ENCODE measurements at places on chromosomes 12 and 14.

DNA sequence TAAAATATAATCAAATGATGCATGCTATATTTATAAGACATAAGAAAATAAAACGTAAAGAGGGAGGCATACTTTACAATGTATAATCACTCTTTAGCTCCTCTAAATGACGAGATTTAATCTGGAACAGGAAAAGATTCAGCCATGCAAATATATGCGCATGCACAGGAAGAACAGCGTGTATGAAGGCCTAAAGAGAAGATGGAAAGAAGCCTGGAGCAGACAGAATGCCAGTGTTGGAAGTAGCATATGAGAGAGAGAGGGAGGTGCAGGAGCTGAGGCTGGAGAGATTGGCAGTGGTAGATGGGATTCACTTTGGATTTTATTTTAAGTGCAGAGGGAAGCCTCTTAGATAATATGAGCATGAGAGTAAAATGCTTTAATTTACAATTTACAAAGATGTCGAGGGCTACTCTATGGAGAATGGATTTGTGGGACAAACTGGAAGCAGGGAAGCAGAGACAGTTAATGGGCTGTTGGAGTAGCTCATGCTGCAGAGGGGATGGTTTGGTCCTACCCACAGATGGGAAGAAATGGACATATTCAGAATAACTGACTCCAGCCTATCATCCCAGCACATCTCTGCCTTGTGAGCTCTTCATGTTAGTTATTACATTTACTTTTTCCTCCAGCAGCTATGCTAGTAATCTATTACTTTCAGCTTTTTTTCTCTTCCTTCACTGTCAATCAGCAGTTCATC lies 411.1 kb downstream of the TMTC2 start:
- no peak for DNase-seq

- no peak for DNase-seq
Measured at GRCh38 chr12:42422785-42423184, 96.8 kb downstream of the PPHLN1 start.

DNA sequence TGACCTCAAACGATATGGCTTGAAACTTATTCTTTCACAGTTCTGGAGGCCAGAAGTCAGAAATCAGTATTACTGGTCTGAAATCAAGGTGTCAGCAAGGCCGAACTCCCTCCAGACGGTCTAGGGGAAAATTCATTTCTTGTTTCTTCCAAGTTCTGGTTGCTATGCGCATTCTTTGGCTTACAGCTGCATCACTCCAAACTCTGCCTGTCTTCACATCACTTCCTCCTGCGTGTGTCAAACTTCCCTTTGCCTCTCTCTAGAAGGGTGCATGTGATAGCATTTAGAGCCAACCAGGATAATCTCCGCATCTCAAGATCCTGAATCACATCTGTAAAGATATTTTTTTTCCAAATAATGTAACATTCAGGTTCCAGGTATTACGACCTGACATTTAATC lies 62.8 kb downstream of the DENND5B start:
- no peak for DNase-seq

DNA sequence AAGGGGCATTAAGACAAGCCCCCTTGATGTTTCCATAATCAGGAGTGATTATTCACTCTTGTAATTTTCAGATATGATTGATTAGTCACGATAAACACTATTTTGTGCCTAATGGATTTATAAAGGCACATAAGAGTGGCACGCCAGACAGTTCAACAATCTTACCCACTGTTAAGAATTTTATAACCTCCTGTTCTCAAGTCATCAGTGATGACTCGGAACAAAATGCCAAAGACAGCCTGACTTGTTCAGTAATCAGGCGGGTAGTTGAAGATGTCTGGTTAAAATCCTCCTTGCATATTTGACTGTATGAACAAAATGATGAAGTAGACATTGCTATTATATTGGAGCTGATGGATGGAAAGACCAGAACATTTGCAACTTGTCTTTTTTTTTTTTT lies 212.1 kb upstream of the RMST start:
- DNase-seq: no peak

- DNase-seq: no peak
Measured at GRCh38 chr14:105529319-105529568, 2.9 kb downstream of the TMEM121 start.

DNA sequence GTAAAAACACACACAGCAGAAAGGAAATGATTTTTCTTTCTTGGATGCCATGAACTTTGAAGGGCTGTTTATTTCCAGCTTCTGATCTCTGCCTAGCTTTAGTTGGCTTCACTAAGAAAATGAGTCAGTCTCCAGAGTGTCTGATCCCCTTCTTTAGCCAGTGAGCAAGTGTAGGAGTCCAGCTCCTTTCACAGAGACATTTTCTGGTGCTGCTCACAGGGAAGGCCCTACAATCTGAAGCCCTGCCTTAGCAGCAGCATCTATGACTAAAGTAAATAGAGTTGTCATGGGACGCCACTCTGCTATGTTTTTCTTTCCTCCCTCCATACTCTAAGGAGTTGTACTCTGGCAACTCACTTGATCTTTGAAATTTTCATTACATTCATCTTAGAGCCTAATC lies 103.5 kb downstream of the RPAP3 start:
- peak; percentile 74 for DNase-seq

- no peak for DNase-seq
Measured at GRCh38 chr12:8770499-8770898, 51.9 kb upstream of the A2ML1 start.

GRCh38 chr12:4506430-4506829 lies 32.3 kb upstream of the RAD51AP1 start:
- no peak for DNase-seq

DNA sequence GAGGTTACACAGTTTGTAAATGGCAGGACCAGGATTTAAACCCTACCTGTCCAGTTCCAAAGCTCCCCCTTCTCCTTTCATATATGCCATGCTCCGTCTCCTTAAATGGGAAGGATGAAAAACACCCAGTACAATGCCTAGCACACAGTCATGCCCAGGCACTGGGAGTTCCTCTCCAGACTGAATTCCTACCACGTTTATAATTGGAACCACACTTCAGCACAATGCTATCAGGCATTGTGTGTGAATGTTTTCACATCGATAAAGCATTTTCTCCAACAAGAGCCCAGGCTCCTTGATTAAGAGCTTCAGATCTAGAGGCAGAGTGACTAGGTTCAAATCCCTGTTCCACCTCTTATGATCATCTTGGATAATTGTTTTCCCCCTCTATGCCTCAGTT lies 2.7 kb upstream of the NUAK1 start:
- no peak for DNase-seq

DNA sequence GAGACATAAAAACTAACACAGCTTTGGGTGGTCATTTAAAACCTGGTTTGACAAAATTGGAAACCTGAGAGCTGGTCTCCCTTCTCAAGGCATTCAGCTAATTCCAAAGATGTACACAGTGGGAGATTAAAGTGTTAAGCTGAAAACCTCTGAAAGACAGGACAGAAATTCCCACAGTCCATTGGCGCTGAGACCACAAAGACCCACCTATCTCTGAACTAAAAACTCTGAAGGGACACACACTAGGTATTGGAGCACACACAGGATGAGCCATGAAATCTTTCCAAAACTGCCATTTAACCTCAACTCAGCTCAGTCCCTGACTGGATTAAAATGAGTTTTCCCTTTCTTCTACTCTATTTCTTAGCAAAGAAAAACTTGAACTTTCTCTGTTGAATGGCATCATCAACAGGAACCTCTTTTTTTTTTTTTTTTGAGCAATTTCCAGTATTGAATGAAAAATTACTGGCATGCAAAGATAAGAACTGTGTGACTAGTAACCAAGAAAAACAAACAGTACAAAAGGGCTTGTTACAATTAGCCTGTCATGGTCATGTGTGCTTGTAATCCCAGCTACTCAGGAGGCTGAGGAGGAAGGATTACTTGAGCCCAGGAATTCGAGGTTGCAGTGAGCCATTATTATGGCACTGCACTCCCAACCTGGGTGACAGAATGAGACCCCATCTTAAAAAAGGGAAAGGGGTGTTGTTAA lies 82.4 kb downstream of the IPO8 start:
- DNase-seq: peak; percentile 17

- DNase-seq: peak; percentile 42
Measured at GRCh38 chr12:88469154-88469553, 111.1 kb downstream of the KITLG start.

GRCh38 chr12:47408171-47408871 lies 297.5 kb downstream of the RPAP3 start:
- no peak for DNase-seq

- DNase-seq: no peak
Measured at GRCh38 chr14:33780035-33780434, 170.8 kb downstream of the EGLN3 start.

GRCh38 chr14:50964683-50965390 lies 20.6 kb upstream of the PYGL start:
- peak; percentile 95 for DNase-seq

DNA sequence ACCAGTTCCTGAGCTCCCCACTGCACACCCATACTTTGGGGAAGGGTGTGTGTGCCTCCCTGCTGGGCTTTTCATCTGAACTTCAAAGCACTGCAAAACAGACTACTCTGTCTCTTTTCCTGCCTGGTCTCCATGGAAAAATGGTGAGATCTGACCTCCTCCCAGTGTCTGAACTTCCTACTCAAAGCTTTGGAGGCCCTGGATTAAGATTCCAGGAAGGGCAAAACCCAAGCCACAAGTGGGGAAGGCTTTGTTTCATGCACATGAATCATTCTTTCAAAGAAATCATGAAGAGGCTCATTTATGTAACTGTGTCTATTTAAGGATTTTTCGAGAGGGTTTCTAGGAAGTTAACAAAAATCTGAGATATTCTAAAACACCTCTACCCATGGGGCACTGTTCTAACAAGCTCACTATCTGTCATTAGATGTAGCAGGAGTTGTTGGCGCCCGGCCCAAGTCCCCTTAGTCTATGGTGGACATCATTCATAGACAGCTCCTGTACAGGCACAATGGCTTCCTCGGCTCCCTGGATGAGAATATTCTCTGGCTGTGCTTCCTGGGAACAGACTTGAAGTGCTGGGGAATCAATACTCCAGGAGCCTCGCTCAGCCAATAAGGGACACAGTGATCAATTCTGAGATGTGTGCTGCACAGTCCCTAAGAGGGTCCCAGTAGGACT lies 224.0 kb downstream of the KTN1 start:
- DNase-seq: peak; percentile 62

DNA sequence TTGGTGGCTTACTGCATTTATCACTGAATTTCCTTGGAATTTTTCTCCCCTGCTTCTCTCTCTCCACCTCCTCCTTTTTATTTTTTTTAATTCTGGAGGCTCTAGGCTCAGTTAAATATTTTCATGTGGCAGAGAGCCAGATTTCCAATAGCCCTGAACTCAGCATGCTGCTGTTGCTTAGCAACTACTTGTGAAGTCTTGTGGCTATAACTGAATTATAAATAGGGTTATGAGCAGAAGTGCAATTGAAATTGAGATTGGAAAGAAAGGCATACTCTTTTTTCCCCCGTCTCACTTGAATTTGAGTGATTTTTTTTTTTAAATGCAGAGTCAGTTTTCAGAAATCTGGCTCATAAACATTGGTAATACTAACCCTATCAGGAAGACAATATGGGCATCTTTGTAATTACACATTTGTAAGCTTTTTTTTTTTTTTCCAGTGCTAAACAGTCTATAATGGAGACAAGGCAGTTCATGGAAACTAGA lies 38.3 kb downstream of the ATF7IP start:
- DNase-seq: peak; percentile 89

- no peak for DNase-seq
Measured at GRCh38 chr12:65986047-65986446, 144.5 kb downstream of the LLPH start.

DNA sequence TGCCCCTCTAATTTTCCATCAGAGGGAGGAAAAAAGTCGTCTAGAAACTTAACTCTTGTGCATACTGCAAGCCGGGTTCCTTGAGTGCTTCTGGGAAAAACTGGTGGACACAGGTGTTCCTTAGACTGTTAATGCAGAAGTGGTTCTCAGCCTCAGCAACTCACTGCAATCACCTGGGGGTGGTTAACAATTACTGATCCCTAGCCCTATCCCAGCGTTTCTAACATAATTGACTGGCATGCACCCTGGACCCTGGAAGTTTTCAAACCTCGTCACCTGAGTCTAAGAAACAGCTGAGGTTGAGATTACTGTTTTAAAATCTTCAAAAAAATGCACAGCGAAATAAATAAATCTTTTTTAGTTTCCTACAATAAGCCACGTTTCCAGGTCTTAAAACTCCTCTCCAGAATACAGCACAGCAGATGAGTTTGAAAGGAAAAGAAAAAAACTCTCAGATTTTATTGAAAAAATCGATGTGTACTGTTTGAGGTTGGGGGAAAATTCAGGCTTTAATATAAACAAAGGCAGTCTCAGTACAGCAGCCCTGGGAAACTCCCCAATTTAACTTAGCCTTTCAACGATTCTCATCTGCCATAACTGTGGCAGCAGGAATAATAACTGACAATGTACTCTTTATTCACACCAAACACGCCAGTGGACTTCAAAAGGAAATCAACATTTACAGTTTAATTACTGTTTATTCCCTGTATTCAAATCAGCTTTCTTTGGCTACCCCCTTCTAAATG lies 45.4 kb downstream of the PHLDA1 start:
- DNase-seq: no peak

- DNase-seq: no peak
Measured at GRCh38 chr12:14810953-14811483, 3.0 kb downstream of the SMCO3 start.

DNA sequence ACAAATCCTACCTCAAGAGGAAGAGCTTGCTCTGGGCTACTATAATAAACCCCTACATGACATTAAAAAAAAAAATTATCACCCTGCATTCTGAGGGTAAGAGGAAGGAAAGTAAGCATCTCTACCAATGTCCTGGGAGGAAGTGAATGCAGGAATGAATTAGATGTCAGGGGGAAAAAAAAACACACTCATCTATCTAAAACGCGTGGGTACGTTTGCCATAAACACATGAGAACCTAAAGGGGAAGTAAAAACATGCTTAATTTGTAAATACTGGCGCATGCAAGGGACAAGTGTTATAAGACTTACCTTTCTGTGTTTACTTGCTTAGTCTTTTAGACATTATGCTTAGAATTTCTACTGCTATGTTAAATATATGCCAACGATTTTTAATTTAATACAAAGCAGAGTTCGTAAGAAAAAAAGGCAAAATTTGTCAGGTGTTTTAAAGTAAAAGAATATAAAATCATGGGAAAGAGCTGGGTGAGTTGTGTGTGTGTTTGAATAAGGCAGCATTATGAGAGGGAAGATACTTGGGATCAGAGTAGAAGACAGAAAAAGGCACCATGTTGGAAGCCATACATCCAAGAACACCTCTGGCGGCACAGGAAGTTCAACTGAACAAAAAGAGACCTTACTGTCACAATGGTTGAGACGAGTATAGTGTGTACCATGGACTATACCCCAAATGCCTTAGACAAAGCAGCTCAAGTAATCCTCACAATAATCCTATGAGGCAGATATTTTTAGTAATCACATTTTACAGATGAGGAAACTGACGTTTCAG lies 1.5 kb downstream of the TMED8 start:
- no peak for DNase-seq

- no peak for DNase-seq
Measured at GRCh38 chr12:29743801-29744200, 39.9 kb downstream of the TMTC1 start.

- no peak for DNase-seq
Measured at GRCh38 chr12:53944209-53944608, 5.6 kb downstream of the HOXC13 start.

GRCh38 chr12:119115296-119115905 lies 63.3 kb upstream of the HSPB8 start:
- peak; percentile 49 for DNase-seq

GRCh38 chr12:88553941-88554658 lies 26.2 kb downstream of the KITLG start:
- DNase-seq: peak; percentile 52

GRCh38 chr12:46445551-46446235 lies 73.1 kb upstream of the SLC38A2 start:
- DNase-seq: no peak

Measured in umbilical cord (tissue), 2 donors.